HS-5 (cell line): ENCODE measurements at places on chromosomes 11 and 22.

DNA sequence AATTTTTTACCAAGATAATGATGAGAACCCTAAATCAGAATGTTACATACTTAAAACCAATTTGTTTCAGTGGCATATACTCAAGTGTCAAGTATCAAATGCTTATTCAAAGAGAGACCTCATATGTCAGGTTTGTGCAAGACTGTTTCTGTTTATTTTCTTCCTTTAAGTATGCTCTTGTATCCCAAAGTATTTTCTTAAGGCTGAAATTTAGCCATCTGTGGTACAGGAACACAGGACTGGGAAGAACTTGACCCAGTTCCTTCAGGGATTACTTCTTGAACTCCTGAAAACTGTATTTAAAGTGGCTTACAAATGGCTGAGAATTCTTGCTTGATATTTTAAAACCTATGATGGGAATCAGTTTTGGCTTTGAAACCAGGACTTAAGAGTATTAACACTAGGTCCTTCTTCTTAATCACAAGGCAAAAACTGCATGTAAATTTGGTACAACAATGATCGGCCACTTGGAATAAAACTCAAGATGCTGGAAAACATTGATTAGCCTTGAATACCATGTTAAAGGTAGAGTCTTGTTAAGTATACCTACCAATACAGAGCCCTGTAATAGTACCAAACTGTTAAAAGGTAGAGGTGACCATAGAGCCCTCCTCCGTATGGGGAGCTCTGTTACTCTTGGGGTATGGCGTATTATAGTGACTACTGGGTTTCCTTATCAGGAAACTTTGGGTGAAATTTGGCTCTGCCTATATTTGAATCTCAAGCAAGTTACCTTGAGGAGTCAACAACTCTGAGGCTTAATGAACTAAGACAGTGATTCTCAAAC lies 95.9 kb downstream of the BLID start:
- DNase-seq: no peak

GRCh38 chr22:37281646-37282384 lies 493 bp upstream of the CYTH4 start:
- no peak for DNase-seq

DNA sequence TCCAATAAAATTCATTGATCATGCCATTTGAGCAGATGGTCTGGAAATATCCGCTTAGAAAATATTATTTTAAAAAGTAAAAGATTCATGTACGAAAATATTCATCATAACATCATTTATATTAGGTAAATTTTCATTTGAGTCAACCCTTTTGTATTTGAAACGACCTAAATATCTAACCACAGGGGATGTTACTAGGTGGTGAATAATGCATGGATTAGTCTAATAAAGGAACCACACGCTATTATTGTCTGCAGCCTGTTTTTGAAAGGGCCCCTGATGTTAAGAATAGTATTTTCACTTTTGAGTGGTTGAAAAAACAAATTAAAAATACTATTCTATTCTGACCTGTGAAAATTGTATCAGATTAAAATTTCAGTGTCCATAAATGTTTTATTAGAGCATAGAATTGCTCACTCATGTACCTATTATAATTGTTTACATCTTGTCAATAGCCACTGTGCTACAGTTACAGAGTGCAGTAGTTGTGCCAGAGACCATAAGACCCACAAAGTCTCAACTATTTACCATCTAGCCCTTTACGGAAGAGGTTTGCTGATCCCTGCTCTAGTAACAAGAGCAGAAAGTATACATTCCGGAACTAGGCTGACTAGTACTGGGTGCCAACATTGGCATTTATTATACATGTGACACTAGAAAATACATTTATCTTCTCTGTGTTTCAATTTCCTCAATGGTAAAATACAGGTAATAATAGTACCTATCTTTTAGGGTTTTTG lies 176.1 kb downstream of the LRRC4C start:
- no peak for DNase-seq

GRCh38 chr11:106925245-106925644 lies 93.0 kb downstream of the GUCY1A2 start:
- no peak for DNase-seq

- no peak for DNase-seq
Observed at GRCh38 chr22:30411780-30412179, 13.8 kb upstream of the MTFP1 start.

DNA sequence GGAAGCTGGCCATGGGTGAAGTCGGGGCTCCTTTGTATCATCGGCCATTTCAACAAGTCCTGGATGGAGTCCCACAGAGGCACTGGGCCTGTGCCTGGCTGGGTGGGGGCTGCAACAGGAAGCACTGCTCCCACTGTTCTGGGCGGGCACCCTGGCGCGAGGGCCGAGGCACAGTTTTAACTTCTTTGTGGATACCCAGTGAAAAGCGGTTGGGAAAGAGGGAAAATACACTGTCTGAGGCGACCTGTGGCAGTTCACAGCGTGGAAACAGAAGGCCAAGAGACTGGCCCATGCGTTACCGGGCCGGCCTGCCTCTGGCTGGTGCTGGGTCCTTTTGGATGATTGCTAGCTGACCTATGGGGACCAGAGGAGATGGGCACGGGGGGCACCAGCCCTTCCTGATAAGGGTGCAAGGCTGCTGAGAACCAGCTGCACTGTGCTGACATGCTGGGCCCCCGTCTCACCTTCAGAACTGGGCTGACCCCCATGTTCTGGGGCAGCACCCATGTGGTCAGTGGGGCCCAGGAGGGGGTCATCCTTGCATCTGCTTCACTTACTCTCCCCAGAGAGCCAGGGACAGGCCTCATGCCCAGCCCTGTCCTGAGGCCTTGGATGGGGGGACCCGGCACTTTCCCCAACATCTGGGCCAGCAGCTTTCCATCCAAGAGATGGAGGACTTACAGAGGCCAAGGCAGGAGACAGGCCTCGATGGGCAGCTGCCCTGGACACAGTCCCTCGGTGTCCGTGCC lies 4.2 kb downstream of the OVOL1 start:
- no peak for DNase-seq

- DNase-seq: no peak
Observed at GRCh38 chr11:57547854-57548377, 10.5 kb downstream of the SMTNL1 start.

DNA sequence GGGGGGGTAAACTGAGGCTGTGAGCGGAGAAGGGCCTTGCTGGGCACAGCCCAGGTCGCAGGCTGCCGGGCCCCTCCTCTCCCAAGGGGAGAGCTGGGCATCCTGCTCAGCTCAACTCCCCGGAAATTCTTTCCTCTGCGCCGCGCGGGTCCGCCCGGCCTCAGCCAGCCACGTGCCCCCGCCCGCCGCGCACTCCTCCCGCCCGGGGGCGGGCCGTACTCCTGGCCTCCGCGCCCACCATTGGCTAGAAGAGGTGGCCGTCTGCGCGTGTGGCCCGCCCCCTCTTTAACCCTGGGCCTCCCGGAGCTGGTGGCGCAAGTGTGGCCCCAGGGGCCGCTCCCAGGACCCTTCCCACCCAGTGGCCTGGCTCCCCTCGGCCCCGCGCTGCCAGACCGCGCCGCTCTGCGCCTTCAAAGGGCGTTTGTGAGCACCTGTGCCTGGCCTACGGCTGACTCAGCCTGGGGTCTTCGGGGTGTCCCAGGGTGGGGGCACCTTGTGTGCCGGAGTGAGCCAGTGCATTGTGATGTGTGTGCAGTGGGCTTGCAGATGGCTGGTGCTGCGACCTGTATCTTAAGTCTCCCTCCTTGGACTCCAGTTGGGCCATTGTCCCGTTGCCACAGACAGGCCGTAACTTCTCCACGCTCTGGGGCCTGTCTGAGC lies 2.0 kb downstream of the MRGPRF start:
- no peak for DNase-seq

DNA sequence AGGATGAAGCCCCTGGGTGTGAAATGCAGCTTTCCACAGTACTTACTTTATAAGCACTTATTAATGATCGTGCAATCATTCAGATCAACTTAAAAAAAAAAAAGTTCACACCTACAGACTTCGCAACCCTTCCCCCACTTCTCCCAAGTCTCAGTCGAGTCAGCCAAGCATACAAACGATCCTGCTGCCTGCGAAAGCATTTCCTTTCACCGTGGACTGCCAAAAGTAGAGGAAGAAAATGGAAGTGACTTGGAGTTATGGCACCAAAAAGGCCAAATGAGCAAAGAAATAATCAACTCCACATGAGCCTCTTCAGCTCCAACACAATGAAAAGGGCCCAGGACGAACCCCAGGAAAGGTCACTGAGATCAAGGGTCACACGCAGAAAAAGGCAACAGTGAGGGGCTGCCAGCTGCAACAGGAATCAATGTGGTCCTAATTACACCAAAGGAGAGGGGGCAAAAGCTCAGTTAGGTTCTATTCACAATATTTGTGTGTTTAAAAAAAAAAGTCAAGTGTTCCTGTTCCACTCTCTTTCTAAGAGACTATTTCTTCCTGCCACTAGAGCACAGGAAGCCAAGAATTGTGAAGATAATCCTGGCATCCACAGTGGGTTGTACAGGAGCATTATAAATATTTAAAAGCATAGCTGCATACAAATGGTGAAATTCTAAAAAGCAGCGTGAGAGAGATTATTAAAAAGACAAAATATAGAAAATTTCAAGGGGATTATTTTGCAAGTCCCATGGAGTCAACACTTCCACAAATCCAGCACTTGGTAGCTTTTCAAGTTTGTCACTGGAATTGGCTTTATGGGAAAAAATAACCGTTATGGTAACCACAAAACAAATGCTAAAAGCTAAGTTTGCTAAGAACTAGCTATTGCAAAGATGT lies 28.4 kb downstream of the CDON start:
- no peak for DNase-seq

GRCh38 chr11:18106688-18107087 lies 806 bp upstream of the SAAL1 start:
- DNase-seq: no peak

- no peak for DNase-seq
Observed at GRCh38 chr22:43148581-43148980, 2.8 kb upstream of the TSPO start.

GRCh38 chr11:36121054-36121453 lies 168.2 kb downstream of the COMMD9 start:
- no peak for DNase-seq

DNA sequence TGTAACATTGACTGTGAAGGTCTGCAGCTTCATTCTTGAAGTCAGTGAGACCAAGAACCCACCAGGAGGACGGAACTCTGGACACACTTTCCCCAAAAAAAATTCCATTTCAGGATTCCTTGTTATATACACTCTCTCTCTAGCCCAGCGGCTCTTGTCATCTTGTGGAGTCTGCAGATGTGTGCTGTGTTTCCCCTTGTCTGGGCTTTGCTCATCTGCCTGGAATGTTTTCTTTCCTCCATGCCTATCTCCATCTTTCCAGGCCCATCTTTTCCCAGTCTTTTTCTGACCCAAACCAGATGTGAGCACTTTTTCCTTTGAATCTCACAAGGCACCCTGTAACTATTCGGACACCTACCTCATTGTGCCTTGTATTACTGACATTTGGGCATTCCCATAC lies 5.1 kb upstream of the DRG1 start:
- no peak for DNase-seq

- no peak for DNase-seq
Observed at GRCh38 chr22:42427167-42427566, 5.0 kb downstream of the NFAM1 start.

- peak; percentile 73 for DNase-seq
Observed at GRCh38 chr11:132844956-132845696, 687.2 kb downstream of the OPCML start.

DNA sequence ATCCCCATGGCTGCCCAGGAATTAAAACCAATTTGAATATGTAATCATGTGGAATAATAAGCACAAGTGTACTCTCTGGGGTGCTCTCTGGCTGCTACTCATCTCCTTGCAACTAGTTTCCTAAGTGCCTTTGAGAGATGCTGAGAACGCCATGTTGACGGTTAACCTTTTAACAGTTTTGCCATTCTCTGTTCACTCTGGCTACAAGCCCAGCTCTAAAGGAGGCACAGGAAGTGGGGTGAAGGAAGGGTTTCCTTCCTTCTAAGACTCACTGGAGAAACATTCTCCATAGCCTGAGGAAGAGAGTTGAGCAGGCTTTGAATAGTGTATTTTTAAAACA lies 122.0 kb upstream of the ZC3H12C start:
- DNase-seq: peak; percentile 24

GRCh38 chr11:2816941-2817421 lies 68.6 kb downstream of the CDKN1C start:
- DNase-seq: no peak

- DNase-seq: no peak
Observed at GRCh38 chr11:33376331-33377310, 119.4 kb downstream of the HIPK3 start.

DNA sequence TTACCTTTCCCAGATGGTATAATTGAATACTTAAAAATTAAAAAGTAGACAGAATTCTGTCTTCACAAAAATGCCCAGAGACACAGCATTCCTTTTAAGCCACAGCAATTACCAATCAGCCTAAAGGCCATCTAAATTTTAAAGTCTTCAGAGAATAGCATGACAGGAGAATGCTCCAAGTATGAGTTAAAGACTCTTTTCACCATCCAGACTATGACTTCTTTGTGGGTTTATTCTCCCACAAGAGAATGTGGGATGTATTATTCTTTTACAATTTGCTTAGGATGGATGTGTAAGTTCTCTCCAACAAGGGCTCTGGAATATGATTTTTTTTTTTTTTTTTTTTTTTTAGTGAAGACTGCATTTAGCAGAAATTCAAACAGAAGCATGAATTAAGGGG lies 249.9 kb downstream of the TTC28 start:
- DNase-seq: no peak

DNA sequence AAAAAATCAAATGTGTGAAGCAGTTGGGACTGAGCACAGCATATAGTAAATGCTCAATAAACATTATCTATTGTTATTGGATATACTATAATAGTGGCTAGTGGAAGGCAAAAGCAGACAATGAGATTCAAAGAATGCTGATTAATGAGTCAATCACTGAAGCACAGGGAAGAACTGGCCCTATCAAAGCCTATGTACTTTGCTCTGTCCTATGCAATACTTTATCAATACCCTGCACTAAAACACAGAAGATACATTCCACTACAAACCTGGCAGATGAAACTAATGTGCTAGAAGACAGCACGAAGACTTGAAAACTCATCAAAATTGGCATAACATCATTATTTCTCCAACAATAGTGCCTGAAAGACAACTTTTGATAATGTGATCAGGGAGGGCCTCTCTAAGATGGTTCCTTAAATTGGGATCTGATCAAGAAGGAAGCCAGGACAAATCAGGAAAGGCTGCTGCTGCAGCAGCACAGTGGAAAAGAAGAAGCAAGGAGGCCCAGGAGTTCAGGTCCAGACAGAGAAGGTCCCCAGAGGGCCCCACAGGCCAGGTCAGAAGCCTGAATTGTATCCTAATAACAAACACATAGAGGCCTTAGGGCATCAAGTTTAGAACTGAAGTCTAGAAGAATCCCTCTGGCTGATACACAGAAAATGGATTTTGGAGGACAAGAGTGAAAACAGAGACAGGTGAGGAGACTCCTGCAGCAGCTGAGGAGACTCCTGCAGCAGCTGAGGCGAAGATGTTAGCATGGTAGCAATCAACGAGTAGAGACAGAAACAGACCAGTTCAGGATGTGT lies 18.6 kb downstream of the PI4KA start:
- DNase-seq: no peak

GRCh38 chr22:37497062-37497599 lies 10.9 kb upstream of the MFNG start:
- peak; percentile 96 for DNase-seq
